ENCODE measurements at places on chromosomes 3 and 15. TPM values are rescaled to one million over a fixed set of nuclear protein-coding genes. Genes with fewer than 3 reads are reported as not detected.

DNA sequence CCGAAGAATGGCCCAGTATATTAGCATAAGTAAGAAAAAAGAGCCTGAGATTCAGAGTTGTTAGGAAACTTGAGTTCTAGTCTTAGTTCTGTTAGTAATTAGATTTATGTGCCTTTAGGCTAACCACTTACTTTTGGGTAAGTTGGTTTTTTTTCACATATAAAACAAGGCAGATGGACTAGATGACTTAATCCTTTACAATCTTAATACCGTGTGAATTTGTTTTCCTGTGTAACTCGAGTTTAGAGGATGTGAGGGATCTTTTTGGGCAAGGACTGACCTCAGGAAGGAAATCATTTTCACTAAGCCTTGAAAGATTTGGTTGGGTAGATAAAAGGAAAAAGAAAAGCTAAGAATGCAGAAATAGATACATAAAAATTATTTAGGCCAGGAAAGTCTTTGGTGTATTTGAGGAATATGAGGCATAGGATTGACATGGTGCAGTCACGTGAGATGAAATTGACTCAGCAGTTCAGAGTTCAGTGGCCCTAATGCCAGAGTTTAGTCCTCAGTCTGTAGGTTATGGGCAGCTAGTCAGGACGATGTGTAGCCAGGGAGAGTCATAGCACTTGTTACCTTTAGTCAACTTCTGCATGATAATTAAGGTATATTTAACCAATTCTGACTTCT lies 34.6 kb downstream of the PAK2 start:
- H3K4me3 ChIP-seq: no peak overlapping the region
- H3K27ac ChIP-seq: no peak overlapping the region
- peaks cover 15% of the 10 kb centered on the region for H3K4me1 ChIP-seq
- no peak for DNase-seq

DNA sequence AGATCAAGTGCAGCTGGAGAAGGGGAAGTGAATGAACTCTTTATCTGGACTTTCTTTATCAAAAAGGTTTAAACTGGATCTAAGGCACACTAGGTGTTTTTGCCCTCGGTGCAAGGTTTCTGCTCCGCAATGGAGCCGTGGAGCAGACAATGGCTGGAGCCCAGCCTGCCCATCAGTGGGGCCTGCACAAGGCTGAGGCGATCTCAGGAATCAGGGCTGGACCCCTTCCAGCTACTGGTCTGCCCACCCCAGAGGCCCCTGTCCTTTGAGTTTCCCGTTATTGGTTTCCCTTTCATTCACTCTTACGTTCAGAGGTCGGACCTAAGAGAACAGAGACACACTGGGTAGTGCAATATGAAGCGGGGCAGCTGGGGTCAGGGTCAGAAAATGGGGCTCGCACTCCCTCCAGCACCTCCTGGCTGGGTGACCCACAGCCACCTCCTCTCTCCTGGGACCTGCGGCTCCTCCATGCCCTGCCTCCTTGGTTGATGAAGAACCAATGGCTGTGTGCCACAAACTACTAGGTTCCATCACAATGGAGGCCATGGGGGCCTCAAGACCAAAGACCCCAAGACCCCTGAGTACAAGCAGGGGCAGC lies 164.6 kb downstream of the CHSY1 start:
- peaks cover 14% of the 10 kb centered on the region for H3K4me1 ChIP-seq
- no peak overlapping the region for H3K27ac ChIP-seq
- H3K4me3 ChIP-seq: no peak overlapping the region
- no peaks in the 10 kb centered on the region for H3K36me3 ChIP-seq
- no peak for DNase-seq

The DAZL gene
- not detected for total RNA-seq

- H3K27ac ChIP-seq: no peak overlapping the region
- no peak overlapping the region for H3K4me3 ChIP-seq
- no peaks in the 10 kb centered on the region for H3K27me3 ChIP-seq
- no peaks in the 10 kb centered on the region for H3K36me3 ChIP-seq
These were observed 281.3 kb downstream of the UBE2E2 start for GRCh38 chr3:23484386-23484785.

The JMJD7 gene
- 14.9 TPM for total RNA-seq

DNA sequence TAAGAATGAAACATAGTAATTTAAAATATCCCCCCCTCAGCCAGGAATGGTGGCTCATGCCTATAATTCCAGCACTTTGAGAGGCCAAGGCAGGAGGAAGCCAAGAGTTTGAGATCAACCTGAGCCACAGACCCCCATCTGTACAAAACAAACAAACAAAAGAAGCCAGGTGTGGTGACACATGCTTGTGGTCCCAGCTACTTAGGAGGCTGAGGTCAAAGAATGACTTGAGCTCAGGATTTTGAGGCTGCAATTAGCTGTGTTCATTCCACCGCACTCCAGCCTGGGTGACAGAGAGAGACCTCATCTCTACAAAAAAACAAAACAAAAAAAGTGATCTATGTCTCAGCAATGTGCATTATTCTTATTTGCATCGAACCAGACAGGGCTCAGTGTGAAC lies 800.8 kb downstream of the MCTP2 start:
- no peak overlapping the region for H3K4me3 ChIP-seq
- H3K4me1 ChIP-seq: no peaks in the 10 kb centered on the region
- H3K27ac ChIP-seq: no peak overlapping the region
- DNase-seq: no peak
- H3K27me3 ChIP-seq: no peaks in the 10 kb centered on the region

The GPR149 gene
- total RNA-seq: not detected

GRCh38 chr3:134617608-134618477 lies 33.0 kb downstream of the KY start:
- no peak overlapping the region for H3K27ac ChIP-seq
- H3K27me3 ChIP-seq: no peaks in the 10 kb centered on the region
- H3K4me1 ChIP-seq: no peaks in the 10 kb centered on the region
- H3K4me3 ChIP-seq: no peak overlapping the region
- DNase-seq: no peak

DNA sequence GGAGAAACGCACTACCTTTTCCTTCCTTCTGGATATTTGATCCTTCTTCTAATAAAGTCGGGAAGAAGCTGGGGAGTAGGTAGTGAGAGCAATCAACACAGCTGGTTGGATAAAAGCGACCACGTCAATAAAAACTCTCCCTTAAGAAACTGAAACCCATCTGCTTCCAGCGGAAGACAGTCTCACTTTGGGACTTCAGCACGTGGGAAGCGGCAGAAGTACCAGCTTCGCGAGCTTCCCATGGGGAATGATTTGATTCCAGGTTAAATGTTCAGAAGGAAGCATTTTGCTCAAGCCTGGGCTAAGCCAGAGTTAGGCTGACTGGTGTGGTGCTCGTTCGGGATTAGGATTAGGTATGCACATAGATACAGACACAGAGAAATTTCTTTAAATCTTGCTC lies 262.3 kb upstream of the LYSMD4 start:
- H3K4me3 ChIP-seq: no peak overlapping the region
- H3K4me1 ChIP-seq: no peaks in the 10 kb centered on the region
- no peak overlapping the region for H3K27ac ChIP-seq
- H3K36me3 ChIP-seq: no peaks in the 10 kb centered on the region
- H3K27me3 ChIP-seq: no peaks in the 10 kb centered on the region

- no peak for DNase-seq
- H3K27ac ChIP-seq: no peak overlapping the region
- H3K4me1 ChIP-seq: no peaks in the 10 kb centered on the region
- no peaks in the 10 kb centered on the region for H3K27me3 ChIP-seq
These were observed 160.6 kb upstream of the IQSEC1 start for GRCh38 chr3:13233487-13234485.

GRCh38 chr3:22117751-22118346 lies 366.8 kb upstream of the ZNF385D start:
- no peaks in the 10 kb centered on the region for H3K36me3 ChIP-seq
- H3K4me1 ChIP-seq: no peaks in the 10 kb centered on the region
- no peak for DNase-seq
- no peak overlapping the region for H3K4me3 ChIP-seq
- H3K27me3 ChIP-seq: no peaks in the 10 kb centered on the region

DNA sequence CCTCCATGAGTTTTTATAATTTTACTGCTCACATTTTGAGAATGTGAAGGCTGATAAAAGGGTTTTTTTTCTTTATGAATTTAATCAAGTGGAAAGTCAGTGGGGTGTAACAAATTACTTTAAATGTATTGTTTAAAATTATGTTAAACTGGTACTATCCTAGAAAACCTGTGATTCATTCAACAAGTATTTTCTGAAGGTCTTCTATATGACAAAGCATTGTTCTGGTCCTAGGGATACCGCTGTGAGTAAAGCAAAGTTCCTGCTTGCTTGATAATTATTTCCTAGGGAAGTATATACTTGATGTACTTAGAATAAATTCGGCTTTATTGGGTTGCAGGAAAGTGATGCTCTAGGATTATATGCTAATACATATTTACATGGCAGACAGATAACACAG lies 152.8 kb upstream of the GOLGA6L4 start:
- H3K4me1 ChIP-seq: no peaks in the 10 kb centered on the region
- no peak for DNase-seq
- H3K27me3 ChIP-seq: no peaks in the 10 kb centered on the region
- H3K4me3 ChIP-seq: no peak overlapping the region

The GOLGA6B gene
- total RNA-seq: not detected

- DNase-seq: no peak
- no peaks in the 10 kb centered on the region for H3K27me3 ChIP-seq
- H3K36me3 ChIP-seq: no peaks in the 10 kb centered on the region
These were observed 13.1 kb downstream of the PSMD6 start for GRCh38 chr3:64010199-64010598.

The SPINK8 gene
- total RNA-seq: not detected

DNA sequence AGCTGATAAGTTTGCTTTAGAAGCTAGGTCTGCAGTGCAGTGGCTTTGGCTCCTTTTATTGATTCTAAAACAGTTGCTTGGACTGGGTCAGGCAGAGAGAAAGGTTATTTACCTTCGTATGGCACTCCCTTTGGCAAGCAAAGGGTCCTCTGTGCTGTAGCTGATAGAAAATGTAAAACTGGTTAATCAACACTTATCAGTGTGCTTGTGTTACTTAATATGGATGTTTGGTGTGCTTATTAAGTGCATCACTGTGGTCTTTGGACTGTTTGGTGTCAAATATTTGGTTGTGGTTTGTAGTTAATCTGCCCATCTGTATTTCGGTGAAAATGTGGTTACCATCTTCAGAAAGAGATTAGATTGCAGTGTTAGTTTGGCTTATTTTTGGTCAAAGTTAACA lies 16.0 kb downstream of the UBE2E2 start:
- DNase-seq: no peak
- peaks cover 1% of the 10 kb centered on the region for H3K4me1 ChIP-seq
- H3K27me3 ChIP-seq: no peaks in the 10 kb centered on the region

GRCh38 chr3:124837065-124837464 lies 50.1 kb downstream of the ITGB5 start:
- H3K4me3 ChIP-seq: no peak overlapping the region
- H3K27me3 ChIP-seq: no peaks in the 10 kb centered on the region
- H3K36me3 ChIP-seq: no peaks in the 10 kb centered on the region

DNA sequence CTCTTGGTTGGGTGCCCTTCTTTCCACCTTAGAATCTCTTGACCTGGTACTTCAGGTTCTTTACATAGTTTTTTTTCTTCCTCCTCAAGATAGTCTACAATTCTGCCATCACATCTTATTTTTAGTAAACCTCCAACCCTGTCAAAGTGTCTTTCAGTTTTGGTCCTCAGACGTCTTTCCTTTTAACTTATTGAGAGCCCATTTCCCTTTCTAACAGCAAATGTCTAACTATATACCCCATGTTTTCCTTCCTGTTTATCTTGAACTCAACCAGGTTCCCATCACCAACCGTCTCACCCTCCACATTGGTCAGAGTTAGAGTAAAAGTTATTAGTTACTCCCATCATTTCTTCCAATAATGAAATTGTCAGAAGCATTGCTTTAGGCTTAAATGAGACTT lies 10.4 kb downstream of the KBTBD12 start:
- H3K36me3 ChIP-seq: no peaks in the 10 kb centered on the region
- DNase-seq: no peak
- no peaks in the 10 kb centered on the region for H3K27me3 ChIP-seq
- H3K27ac ChIP-seq: no peak overlapping the region

- no peaks in the 10 kb centered on the region for H3K4me1 ChIP-seq
- no peak overlapping the region for H3K4me3 ChIP-seq
- H3K27me3 ChIP-seq: no peaks in the 10 kb centered on the region
- no peaks in the 10 kb centered on the region for H3K36me3 ChIP-seq
- DNase-seq: no peak
These were observed 57.3 kb downstream of the GPR171 start for GRCh38 chr3:151145713-151146070.

The ACSBG1 gene
- 2.2 TPM for total RNA-seq

DNA sequence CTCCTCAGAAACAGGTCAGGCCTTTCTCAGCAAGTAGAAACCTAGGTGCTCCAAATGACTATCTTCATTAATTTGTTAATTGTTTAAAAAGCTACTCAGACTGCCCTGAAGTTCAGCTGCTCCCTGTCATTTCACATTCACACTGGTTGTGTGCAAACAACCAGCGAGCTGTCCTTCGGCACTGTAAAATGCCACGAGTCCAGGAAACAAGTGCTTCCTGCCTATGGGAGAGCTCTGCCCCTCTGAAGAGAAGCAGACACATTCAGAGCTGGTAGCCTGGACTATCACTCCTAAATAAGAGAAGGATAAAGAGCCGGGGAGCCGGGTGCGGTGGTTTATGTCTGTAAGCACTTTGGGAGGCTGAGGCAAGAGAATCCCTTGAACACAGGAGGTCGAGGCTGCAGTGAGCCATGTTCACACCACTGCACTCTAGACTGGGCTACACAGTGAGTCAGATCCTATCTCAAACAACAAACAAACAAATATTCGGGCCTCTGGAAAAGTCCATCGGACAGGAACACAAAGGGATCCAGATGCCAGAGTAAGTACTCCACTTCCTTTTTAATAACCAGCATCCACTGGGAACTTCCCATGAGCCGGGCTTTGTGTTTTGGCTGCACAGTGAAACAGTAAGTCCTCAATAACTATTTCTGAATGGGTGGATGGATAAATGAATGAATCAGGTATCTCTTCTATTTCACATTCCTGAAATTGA lies 114.4 kb upstream of the WNT5A start:
- H3K4me3 ChIP-seq: no peak overlapping the region
- H3K27me3 ChIP-seq: no peaks in the 10 kb centered on the region
- H3K27ac ChIP-seq: no peak overlapping the region
- no peaks in the 10 kb centered on the region for H3K36me3 ChIP-seq
- no peak for DNase-seq

GRCh38 chr3:138781012-138781470 lies 53.7 kb downstream of the PIK3CB start:
- DNase-seq: no peak
- peaks cover 1% of the 10 kb centered on the region for H3K4me1 ChIP-seq
- no peak overlapping the region for H3K4me3 ChIP-seq
- H3K36me3 ChIP-seq: no peaks in the 10 kb centered on the region

GRCh38 chr3:24048843-24049242 lies 103.8 kb downstream of the NR1D2 start:
- H3K27ac ChIP-seq: no peak overlapping the region
- H3K27me3 ChIP-seq: no peaks in the 10 kb centered on the region
- no peak for DNase-seq
- H3K4me3 ChIP-seq: no peak overlapping the region

- H3K4me3 ChIP-seq: no peak overlapping the region
- DNase-seq: no peak
- no peaks in the 10 kb centered on the region for H3K4me1 ChIP-seq
- H3K36me3 ChIP-seq: no peaks in the 10 kb centered on the region
- H3K27ac ChIP-seq: no peak overlapping the region
These were observed 650.9 kb upstream of the SEMA6D start for GRCh38 chr15:47066392-47066791.

GRCh38 chr3:128742821-128743594 lies 17.0 kb downstream of the RAB7A start:
- H3K27ac ChIP-seq: no peak overlapping the region
- H3K27me3 ChIP-seq: no peaks in the 10 kb centered on the region
- DNase-seq: no peak
- peaks cover 2% of the 10 kb centered on the region for H3K4me1 ChIP-seq
- no peak overlapping the region for H3K4me3 ChIP-seq
- H3K36me3 ChIP-seq: no peaks in the 10 kb centered on the region

GRCh38 chr3:160162440-160162839 lies 62.8 kb upstream of the C3orf80 start:
- DNase-seq: no peak
- no peaks in the 10 kb centered on the region for H3K36me3 ChIP-seq
- H3K4me3 ChIP-seq: no peak overlapping the region
- no peak overlapping the region for H3K27ac ChIP-seq
- H3K4me1 ChIP-seq: no peaks in the 10 kb centered on the region
